Fibroblast of lung (primary cell): ENCODE measurements at places on chromosomes 2 and 18.

- no peaks in the 10 kb centered on the region for H3K4me1 ChIP-seq
- H3K27ac ChIP-seq: no peak overlapping the region
- DNase-seq: no peak
- H3K27me3 ChIP-seq: no peaks in the 10 kb centered on the region
- no peak overlapping the region for H3K4me3 ChIP-seq
Measured at GRCh38 chr18:79323471-79323870, 72.3 kb upstream of the NFATC1 start.

DNA sequence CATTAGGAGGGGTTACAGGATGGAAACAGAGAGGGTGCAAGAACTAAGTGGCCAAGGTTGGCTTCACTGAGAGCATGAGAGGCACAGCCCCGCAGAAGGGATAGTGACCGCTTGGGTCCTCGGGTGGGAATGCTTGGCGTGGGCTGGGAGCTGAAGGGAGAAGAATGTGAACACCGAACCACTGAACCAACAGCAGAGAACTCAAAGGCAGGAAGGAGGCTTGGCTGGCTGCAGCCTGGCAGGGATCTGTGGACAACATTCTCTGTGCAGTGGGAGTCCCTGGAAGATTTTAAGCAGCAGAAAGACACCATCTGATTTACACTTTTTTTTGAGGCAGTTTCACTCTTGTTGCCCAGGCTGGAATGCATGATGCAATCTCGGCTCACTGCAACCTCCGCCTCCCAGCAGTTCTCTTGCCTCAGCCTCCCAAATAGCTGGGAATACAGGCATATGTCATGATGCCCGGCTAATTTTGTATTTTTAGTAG lies 33.9 kb downstream of the SOWAHC start:
- DNase-seq: peak; percentile 52
- H3K4me3 ChIP-seq: no peak overlapping the region
- H3K27me3 ChIP-seq: no peaks in the 10 kb centered on the region
- no peaks in the 10 kb centered on the region for H3K36me3 ChIP-seq
- no peak overlapping the region for H3K27ac ChIP-seq

- DNase-seq: no peak
- H3K4me3 ChIP-seq: no peak overlapping the region
- no peaks in the 10 kb centered on the region for H3K36me3 ChIP-seq
- no peak overlapping the region for H3K27ac ChIP-seq
Measured at GRCh38 chr18:50340078-50340477, 34.8 kb upstream of the SKA1 start.

GRCh38 chr18:72075040-72075439 lies 469.1 kb downstream of the CBLN2 start:
- no peak for DNase-seq
- H3K4me1 ChIP-seq: no peaks in the 10 kb centered on the region
- H3K36me3 ChIP-seq: no peaks in the 10 kb centered on the region
- H3K27me3 ChIP-seq: no peaks in the 10 kb centered on the region
- no peak overlapping the region for H3K4me3 ChIP-seq
- H3K27ac ChIP-seq: no peak overlapping the region
